NCI-H460 (cell line): ENCODE measurements at places on chromosomes 5 and 9.

DNA sequence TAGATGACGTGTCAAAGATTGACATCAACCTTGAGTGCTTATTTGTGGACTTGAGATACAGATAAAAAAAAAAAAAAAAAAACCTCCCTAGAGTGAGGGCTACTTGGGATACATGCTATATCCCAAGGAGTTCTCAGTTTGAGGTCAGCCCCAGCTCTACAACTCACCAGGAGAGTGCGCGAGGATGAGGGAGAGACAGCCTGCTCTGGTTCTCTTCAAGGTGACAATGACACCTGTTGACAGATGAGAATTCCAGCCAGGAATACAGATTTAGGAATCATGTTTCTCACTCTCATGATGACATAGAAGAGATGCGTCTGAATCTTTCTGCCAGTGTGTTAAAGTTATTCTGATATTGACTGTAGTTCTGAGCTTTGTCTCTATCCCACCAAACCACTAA is 24.9 kb upstream of the ARHGAP26 start:
- no peak for DNase-seq

DNA sequence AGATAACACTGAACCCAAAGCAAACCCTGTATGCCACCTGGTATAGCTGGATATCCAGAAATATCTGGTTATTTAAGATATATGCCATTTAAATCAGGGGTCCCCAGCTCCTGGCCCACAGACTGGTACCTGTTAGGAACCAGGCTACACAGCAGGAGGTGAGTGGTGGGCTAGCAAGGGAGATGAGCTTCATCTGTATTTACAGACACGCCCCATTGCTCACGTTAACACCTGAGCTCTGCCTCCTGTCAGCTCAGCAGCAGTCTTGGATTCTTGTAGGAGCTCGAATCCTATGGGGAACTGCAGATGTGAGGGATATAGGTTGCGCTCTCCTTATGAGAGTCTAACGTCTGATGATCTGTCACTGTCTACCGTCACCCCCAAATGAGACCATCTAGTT is 646.6 kb downstream of the TLE4 start:
- no peak for DNase-seq

DNA sequence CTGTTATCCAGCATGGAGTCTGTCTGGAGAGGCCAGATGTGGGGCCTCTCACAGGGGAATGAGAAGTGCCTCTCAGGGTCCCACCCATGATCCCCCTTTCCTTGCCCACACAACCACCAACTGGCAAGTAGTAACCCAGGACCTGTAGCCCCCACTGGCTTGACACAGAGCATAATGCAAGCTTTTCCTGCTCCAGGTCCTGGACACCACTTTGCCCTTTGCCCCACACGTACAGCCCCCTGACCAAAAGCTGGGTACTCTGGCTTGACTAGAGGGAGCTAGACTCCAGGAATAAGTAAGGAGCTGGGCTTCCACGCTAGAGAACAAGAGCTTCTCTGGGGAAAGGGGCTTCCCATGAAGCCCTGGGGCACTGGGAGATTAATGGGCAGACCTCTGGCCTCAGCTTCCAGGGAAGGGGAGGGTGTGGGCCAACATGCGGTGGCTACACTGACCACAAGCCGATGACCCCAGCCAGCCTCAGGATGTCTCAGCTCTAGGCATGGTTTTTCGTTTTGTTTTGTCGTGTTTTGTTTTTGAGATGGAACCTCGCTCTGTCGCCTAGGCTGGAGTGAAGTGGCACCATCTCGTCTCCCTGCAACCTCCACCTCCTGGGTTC is 109.5 kb downstream of the C9orf50 start:
- DNase-seq: no peak

GRCh38 chr9:122791872-122792669 is 3.3 kb downstream of the OR5C1 start:
- no peak for DNase-seq

DNA sequence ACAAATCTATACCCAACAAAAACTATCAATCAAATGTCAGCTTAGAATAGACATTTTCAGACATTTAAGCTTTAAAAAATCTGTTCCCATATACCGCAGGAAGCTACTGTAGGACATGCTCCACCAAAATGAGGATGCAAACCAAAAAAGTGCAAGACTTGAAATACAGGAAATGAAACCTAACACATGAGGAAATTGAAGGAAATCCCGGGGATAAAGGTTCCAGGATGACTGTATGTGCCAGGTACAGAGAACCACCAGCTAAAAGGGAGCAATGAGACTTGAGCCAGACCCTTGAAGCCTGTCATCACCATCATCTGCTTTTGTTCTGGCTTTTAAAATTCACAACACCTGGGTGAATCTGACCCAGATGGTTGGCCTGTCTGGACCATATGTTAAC is 21.4 kb downstream of the DIAPH1 start:
- no peak for DNase-seq

GRCh38 chr5:115064380-115064779 is 105.3 kb downstream of the TRIM36 start:
- no peak for DNase-seq

- no peak for DNase-seq
Observed at GRCh38 chr9:127018935-127019334, 103.5 kb downstream of the ANGPTL2 start.

DNA sequence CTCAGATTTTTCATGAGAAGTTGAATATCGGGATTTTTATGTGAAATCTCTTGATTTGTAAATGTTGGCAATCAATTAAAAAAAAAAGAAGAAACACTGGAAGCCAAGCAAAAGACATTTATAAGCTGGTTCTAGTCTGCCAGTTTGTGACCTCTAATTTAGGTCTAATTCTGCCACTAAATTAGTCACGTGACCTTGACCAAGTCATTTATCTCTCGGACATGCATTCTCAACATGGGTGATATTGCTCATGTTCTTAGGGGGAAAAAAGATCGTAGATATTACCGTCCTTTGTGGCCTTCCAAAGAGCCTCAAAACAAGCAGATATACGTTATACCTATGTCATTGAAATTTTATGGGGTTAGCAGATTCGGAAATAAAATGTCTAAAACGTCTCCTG is 52.9 kb upstream of the PTPDC1 start:
- DNase-seq: no peak

DNA sequence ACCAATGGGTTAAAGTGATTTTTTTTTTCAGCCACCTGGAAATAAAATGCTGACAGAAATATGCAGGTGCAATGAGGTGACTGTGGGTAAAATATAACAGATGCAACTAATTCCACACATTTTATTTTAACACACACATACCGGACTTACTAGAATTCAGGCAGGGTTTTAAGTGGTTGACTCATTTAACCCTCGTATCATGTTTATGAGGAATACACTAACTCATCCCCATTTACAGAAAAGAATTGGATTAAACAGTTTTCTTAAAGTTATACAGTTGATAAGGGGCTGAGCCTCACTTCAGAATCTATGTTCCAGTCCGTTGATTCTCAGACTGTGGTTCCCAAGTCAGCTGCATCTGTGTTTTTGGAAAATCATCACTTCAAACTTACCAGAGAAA is 207.5 kb downstream of the CHSY3 start:
- DNase-seq: no peak

GRCh38 chr5:60843386-60843935 is 608 bp downstream of the ELOVL7 start:
- no peak for DNase-seq

DNA sequence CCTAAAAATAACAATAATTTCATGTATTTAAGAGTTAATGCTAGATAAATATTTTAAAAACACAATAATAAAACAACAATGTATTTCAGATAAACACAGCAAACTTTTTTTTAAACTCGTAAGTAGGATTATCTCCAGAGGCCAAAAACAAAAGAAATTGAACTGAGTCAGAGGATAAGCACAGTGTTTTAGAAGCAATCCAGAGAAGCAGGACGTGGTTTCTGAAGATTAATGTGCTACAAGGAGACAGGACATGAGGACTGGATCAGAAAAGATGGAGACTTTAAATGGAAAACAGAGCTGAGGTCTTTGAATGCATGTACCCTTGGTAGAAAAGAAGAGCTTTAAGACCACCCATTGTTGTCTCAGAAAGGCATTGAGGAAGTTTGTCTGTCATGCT is 491.2 kb upstream of the TLE4 start:
- no peak for DNase-seq
